ENCODE measurements at places on chromosomes 1 and 21. TPM values are rescaled to one million over a fixed set of nuclear protein-coding genes. Genes with fewer than 3 reads are reported as not detected.

GRCh38 chr1:44644806-44645205 is 29.5 kb downstream of the TMEM53 start:
- no peak for DNase-seq

DNA sequence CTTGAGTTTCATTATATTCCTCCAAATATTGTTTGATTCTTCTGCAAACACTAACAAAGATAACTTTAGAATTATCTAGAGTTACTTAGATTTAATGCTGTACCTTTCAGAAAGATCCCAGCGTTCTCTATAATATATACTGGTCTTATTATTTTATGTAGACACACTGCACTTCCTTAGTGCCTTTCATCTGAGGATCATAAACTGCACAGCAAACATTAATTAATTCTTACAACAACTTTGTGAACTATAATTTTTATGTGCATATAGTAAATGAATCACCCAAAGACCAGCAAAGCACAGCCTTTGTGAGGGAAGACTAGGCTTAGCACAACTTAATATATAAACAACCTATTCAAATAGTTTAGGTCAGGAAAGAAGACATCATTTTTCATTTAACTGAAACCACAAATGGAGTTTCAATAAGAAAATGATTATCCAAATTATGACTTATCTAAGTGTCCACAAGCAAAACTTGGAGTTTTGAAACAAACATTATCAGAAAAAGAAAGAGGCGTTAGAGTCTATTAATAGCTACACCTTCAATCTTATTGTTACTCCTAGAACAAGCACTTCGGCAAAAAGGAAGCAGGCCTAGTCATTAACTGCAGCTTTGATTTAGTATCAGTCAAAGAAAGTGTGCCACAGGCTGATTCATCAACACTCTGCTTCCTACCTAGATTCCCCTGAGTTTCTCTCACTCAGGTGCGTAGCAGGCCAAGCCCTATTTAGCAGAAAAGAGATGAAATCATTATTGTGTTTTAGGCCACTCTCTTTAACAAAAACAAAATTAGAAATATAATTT is 22.5 kb upstream of the RC3H1 start:
- no peak for DNase-seq

- no peak for DNase-seq
Measured at GRCh38 chr1:227883073-227883520, 64.6 kb downstream of the WNT9A start.

NDC1 gene
- total RNA-seq = 5.6 TPM

GRCh38 chr1:41626146-41626545 is 141.7 kb upstream of the EDN2 start:
- DNase-seq = no peak

- no peak for DNase-seq
Measured at GRCh38 chr1:153791648-153792253, 16.5 kb downstream of the SLC27A3 start.

DNA sequence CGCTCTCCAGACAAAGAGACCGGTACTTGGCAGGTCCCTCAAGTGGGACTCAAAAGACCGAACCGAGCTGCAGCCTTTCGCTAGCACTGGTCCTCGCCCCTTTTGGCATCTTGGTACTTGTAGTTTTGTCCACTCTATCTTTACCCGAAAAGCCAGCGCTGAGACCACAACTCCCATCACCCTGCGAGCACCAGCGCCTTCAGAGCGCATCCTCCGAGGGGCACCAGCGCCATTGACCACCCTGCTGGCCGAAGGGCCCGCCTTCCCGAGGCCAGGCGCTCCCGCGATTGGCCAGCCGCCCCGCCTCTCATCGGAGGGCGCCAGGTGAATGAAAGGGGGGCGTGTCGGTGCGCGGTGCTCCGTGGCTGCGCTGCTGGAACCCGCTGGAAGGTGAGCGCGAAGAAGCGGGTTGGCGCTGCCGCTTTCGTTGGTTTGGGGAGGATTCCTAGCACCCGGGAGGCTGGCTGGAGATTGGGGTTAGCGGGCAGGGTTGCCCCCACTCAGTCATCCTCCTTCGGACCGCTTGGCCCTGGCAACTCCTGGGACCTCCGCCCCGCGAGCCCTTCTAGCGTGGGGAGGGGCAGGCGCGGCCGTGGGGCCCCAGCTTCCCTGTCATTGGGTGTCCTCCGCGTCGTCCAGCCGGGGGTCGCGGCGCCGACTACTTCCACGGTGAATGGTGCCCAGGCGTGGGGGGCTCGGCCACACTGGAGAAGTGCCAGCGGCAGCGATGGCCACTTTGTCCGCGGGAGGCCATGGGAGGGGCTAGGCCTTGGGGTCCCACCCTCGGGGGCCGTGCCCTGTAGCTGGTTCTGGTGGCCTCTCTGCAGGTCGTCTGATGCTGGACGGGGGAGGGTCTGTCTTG is at the start of gene ZBTB8B:
TSS of gene ZBTB8B (plus strand) at position 357 of the 862 bp plus-strand sequence. CDS start 5,553 bp downstream, outside the sequence.
- DNase-seq = peak; percentile 76

GRCh38 chr21:18725653-18726052 is 322.1 kb upstream of the TMPRSS15 start:
- DNase-seq = no peak

- DNase-seq = no peak
Measured at GRCh38 chr1:51216631-51217030, 19.4 kb upstream of the RNF11 start.

DNA sequence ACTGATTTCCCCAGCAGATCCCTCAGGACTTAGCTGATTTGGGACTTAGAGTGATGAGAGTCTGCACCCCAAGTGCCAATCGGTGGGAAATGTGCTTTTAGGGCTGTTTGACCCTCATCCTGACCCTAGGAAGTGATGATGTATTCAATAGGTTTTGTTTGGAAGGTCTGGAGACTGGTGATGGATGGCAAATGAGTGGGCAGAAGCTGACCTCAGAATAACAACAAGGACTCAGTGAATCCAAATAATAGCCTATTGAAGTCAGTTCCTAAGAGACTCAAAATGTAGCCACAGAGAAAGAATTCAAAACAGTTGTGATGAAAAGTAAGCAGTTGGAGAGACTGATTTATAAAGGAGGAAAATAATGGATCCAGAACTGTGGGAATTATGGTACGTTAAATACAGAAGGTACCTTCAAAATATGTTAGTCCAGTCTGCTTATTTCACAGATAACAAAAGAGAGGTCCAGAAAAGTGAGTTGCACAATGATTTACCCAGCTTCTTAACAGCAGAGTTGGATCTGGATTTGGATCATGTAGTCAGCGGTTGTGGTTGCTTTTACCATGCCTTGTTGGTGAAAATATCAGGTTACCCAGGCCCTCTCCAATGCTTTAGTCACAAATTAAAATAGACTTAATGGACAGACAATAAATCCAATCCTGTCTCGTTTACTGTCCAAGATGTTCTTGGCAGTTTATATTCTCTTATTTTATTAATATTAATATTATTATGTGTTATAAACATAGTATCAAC is 123.0 kb upstream of the PTBP2 start:
- DNase-seq = no peak

DNA sequence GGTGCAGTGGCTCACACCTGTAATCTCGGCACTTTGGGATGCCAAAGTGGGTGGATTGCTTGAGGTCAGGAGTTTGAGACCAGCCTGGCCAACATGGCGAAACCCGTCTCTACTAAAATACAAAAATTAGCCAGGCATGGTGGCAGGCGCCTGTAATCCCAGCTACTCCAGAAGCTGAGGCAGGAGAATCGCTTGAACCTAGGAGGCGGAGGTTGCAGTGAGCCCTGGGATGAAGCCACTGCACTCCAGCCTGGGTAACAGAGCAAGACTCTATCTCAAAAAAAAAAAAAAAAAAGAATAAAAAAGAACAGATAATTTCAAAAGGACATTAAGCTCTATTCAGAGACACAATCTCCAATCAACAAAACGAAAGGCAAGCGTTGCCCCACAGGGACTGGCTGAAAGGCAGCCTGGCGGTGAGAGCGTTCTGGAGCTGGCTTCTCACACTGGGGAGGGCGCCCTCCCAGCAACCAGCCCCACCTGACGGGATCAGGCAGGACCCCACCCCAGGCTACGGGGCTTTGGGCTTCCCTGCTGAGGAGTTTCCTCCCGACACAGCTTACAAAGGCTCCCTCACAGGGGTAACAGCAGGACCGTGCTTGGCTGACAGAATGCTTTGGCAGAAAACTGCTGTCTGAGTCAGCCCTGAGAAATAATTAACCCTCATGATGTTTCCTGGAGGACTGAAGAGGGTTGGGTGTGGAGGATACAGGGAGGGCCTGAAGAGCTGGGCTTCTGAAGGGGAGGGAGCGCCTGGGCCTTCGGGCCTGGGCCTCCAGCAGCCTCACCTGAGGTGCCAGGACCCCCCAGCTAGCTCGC is 31.1 kb upstream of the SRP9 start:
- DNase-seq = peak; percentile 73

DNA sequence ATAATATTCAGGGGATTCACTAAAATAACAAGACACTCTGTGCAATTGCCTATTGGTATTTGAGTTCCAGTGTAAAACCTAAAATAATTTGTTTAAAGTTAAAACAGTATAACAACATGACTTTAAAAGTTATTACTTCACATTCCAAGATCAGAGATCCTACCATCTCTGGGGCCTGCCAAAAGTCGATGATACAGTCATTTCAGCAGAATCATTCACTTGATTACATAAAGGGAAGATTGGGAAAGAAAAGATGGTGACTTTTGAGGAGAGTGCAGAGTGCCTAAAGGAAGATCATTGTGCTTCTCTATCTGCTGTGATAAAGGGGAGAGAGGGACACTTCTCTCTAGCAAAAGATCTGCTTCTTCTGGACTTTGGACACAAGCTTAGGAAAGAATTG is 784.4 kb upstream of the ADGRL4 start:
- DNase-seq = no peak

- DNase-seq = no peak
Measured at GRCh38 chr1:119595168-119595567, 52.9 kb downstream of the ZNF697 start.

SLC45A1 gene
- 1.9 TPM for total RNA-seq

PGLYRP3 gene
- not detected for total RNA-seq

Measured in Right ventricle myocardium superior (tissue), 1 donor.